ENCODE measurements at places on chromosomes 1 and 21. TPM values are rescaled to one million over a fixed set of nuclear protein-coding genes. Genes with fewer than 3 reads are reported as not detected.

- peak; percentile 18 for DNase-seq
Measured at GRCh38 chr1:17851056-17851455, 95.9 kb downstream of the ACTL8 start.

DNA sequence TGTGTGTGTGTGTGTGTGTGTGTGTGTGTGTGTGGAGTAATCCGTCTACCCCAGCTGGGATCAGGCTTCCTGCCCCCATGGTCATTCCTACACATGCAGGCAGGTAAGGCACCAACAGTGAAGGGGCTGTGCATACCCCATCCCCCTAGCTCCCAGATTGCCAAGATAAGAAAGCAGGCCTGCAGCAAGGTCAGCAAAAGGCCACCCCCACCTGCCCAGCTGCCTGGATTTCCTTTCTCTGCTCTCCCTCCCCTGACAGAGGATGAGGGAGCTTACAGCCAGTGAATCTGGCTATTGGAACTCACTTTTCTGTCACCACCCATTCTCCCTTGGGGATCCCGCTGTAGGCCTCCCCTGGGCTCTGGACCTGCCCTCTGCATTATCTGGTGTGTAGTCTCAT is 7.9 kb downstream of the ALX3 start:
- no peak for DNase-seq

GRCh38 chr21:38266732-38267131 is 9.9 kb downstream of the KCNJ15 start:
- DNase-seq, result peak; percentile 3

DNA sequence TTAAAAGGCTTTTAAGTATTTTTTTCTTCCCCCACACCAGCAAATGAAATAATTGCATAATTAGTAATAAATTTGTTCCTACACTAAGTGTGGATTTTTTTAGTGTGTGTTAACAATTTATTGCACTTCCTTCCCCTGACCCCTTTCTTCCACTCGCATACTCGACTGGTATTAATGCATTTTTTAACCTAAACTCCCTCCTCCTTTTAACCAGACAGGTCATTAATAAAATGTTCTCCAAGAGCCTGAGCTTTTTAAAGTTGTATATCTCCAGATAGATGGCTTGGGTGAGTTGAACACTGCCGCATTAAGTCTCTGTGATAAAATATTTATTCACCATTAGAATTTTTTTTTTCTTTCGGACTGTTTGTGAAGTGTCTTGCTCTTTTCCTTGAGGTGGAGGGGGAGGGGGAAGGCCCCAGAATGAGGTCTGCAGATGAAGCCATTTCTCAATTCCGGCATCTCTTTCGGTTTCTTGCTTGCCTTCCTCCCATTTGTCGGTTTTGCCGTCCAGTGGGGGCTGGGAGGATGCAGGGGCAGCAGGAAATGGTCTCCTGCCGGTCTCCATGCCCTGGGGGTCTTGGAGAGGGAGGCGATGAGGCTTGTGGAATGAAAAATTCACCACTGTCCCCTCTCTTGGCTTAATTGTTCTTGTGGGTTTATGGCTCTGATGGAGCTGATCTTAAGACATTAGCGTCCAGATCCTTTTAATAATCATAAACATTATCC is 64.1 kb upstream of the ACTL8 start:
- no peak for DNase-seq

Gene GPR61
- total RNA-seq, result not detected

Gene PRR9
- total RNA-seq, result not detected

All from osteoblast (primary cell).